ENCODE measurements at places on chromosomes 5 and 9.

DNA sequence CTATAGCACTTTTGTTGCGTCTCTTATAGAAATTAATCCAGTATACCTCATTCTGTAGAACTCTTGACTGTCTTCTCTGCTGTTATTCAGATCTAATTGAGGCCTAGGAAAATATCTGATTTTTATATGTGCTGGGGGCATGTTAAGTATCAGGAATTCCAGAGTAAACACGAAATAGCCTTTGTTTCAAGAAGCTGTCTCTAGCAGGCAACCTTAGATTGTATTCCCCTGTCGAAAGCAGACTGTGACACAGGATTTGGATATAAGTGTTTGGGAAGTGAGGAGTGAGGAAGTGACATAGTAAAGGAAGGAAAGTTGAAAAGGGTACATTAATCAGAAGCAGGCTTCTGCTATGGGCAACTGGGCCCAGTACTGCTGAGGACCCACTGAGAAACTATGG, 72.1 kb upstream of the RASA1 start:
- DNase-seq, result no peak

- DNase-seq, result no peak
These were observed 27.4 kb downstream of the QRFP start for GRCh38 chr9:130869250-130869649.

DNA sequence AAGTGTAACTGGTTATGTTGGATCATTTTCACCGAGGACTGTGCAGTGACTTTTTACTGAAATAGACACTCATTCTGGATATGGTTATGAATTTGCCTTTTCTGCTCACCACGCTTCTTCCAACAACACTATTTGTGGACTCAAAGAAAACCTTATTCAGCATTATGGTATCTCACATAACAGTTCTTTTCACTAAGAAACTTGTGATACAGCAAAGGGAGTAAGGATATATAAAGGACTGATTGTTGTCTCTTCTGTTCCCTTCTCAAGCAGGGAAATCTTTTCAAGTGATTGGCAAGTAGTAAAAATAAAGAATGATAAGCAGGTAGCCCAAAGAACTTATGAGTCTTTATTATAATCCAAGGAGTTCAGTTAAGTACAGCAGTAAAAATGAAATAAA, 131.5 kb upstream of the SV2C start:
- no peak for DNase-seq

GRCh38 chr9:7656636-7657035, 142.9 kb downstream of the DMAC1 start:
- DNase-seq, result no peak

DNA sequence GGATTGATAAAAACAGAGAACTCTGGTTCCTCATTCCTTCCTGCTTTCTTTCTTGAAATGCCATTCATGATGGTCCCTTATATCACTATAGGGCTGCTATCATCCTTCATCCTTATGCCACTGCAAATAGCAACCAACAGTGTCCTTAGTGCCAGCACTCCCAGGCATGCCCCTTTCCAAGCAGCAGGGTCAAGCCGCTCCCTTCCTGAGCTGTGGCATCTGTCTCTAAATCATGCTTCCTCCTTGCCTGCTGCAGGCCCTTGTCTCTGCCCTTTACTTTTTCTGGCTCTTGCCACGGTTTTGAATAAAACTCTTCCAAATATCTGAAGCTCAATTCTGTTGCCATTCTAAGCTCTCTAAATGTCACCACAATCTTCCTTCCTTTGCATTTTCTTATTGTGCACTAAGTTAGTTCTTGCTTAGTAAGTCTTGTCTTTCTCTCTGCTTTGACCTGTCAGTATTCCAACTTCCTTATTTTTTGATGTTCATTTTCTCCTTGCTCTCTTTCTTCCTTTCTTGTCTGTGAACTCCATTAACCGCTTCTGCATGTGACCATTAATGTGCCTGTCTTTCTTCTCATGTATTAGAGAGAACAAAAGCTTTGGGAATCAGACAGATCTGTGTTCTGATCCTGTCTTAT, 19.9 kb downstream of the TLR4 start:
- no peak for DNase-seq

DNA sequence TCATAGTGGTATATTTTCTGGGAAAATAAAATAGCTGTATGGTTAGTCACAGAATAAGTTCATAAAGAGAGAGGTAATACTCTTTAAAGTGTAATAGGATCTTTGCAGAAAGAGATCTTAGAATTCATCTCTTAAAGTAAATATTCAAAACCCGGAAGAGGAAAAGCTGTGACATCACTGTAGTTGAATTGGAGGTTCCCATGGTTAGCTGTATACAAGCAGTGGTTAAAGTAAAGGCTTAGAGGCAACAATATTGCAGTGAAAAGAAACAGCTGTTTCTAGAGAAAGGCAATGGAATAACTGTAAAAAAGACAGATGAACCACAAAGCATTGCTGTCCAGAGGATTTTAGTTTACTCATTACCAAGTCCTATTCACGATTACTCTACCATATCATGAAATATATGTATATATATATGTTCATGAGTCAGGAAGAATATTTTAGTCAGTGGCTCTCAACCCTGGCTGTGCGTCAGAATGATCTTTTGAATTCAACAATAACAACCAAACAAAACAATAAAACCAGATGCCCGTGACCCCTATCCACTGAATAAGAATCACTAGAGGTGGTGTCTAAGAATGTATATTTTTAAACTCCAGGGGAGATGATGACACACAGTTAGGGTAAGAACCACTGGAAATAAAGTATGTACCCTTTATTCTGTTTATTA, 4.7 kb downstream of the ERCC6L2 start:
- no peak for DNase-seq

- DNase-seq, result no peak
These were observed 6.5 kb downstream of the STOM start for GRCh38 chr9:121363622-121363961.

GRCh38 chr5:110458313-110458712, 268.2 kb downstream of the TMEM232 start:
- DNase-seq, result no peak

DNA sequence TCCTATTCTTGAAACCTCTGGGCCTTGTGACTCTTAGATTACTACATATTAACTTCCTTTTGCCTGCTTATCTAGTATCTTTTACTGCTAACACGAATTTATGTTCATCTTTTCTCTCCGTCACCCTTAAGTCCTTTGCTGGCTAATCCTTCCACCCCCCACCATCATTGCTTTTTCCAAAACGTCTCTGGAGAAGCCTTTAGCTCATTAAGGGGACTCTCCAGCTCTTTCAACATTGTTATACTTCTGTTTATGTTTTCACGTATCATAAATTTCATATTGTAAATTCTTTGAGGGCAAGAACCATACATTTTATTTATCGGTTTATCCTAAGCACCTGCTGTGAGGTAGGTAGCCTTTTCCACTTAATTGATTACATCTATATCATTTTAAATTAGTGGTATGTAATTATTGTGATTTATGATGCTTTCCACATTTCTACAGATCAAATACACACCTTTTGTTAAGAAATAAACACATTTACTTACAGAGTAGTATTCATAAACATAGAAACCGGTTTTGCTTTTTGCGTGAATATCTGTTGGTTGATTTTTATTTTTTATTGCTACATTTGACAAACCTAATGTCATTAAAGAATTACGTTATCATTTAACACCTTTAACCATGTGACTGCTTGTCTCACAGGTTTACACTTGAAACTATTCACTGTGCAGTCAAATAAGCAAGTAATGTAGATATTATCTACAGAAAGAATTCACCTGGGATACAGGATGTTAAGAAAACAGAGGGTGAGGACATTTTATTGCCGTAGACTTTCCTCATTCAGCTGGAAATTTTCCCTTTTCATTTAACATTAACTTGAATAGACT, 15.4 kb upstream of the SNX2 start:
- DNase-seq, result no peak

- no peak for DNase-seq
These were observed 206.6 kb upstream of the HAPLN1 start for GRCh38 chr5:83927140-83927733.

DNA sequence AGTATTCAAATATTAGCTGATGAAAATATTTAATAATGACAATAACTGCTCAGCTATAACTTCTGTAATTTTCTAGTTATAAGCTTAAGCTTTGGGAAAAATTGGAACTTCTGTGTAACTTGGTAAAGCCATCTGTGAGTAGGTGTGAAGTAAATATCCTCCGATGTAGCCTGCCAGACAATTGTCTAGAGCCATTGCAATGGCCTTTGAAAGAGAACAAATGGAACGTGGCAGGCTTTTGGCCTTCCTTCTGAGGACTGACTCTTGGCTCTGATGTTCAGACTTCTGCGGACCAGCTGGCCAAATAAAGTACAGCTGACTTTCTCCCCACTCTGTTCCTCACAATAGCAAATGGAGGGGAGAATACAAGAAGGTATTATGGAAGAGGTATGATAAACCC, 203.4 kb upstream of the NMUR2 start:
- DNase-seq, result no peak

- no peak for DNase-seq
These were observed 677.5 kb upstream of the ST8SIA4 start for GRCh38 chr5:101580591-101580990.

GRCh38 chr5:139903795-139904565, 108.4 kb downstream of the PSD2 start:
- no peak for DNase-seq

DNA sequence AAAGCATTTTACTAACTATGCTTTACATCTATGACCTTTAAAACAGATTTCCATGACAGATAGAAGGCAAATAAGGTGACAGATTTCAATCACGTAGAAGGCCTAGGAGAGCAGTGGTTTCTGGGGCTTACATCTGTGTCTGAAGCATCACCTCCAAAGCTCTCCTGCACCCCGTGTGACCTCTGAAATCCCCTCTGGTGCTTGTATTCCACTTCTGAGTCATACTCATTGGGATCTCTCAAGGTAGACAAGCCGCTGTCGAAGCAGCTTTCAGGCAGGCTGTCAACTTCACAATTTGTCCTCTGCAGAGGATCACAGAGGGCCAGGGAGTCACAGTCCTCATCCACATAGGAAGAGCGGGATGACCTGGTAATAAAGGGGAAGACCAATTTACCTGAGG, 62.2 kb downstream of the RASEF start:
- DNase-seq, result no peak

DNA sequence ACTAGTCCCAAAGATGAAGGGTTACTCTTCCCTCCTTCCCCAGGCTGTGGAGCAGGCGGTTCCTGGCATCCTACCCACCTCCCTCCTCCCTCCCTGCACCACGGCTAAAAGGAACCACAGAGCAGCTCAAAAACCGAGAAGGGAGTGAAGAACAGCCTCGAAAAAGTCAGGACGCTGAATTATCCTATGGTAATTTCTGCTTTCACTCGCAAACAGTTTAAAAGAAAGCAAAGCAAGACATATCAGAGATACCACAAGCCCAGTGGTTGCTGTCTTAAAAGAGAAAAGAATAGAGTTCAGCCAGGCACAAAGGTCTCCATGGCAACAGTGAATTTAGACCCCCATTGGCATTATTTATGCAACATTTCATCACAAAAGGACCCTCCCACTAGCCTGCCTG, 315.4 kb downstream of the CTNND2 start:
- DNase-seq, result no peak

DNA sequence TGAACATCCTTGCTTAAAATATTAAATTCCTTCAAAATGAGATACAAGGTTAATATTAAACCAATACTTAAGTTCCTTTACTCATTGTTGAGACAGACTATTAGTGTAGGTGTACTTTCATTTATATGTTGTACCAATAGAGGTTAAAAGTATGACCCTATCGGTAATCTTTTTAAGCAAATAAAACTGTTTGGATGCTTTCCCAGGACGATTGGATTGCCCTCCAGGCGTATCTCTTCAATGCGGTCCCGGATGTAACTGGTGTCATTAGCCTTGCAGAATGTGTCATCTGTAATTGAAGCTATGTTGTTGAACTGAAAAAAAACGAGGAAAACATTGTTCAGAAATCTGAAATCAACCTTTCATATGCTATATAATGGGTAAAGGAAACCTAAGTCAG, 18.9 kb downstream of the OGN start:
- no peak for DNase-seq

GRCh38 chr9:89748021-89748670, 143.3 kb downstream of the GADD45G start:
- DNase-seq, result no peak

DNA sequence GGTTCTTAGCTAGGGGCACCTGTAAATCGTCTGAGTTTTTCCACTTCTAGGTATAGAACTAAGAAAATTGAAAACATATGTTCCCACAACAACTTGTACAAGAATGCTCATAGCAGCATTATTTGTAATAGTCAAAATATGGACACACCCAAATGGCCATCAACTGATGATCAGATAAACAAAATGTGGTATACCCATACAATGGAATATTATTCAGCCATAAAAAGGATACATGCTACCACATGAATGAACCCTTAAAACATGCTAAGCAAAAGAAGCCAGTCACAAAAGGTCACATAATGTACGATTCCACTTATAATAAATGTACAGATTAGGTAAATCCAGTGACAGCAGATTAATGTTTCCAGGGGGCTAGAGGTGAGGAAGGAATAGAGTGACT, 46.0 kb upstream of the IL13 start:
- DNase-seq, result no peak

GRCh38 chr9:113579283-113580040, 115.9 kb downstream of the RGS3 start:
- DNase-seq, result no peak
